ENCODE measurements at places on chromosomes 5 and 9.

DNA sequence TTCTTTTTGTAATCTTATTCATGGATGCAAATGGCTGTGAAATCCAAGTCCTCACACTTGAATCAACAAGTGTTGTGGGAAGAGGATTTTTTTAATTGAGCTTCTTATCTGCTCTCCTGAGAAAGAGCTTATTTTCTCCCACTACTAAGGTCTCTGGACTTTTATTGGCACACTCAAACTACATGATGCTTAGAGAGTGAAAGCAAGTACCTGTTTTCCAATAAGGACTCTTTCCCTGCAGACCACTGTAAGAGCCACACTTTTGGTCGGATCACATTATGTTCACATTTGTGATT, 546.4 kb upstream of the ARRDC3 start:
- DNase-seq = no peak

GRCh38 chr9:132447346-132447745, 37.3 kb downstream of the CFAP77 start:
- no peak for DNase-seq

- DNase-seq = no peak
Observed at GRCh38 chr5:111144352-111144930, 52.3 kb downstream of the WDR36 start.

GRCh38 chr5:81286059-81286617, 15.2 kb upstream of the ZCCHC9 start:
- no peak for DNase-seq

GRCh38 chr9:121992571-121993212, 100.4 kb downstream of the TTLL11 start:
- peak; percentile 42 for DNase-seq

All from CD4-positive, alpha-beta T cell treated with Interleukin-17A for 4 hours (primary cell).